ENCODE measurements at places on chromosomes 3 and 15. TPM values are rescaled to one million over a fixed set of nuclear protein-coding genes. Genes with fewer than 3 reads are reported as not detected.

GPR160 gene
- total RNA-seq, result 10.3 TPM

GCHFR gene
- total RNA-seq, result 28.1 TPM

SEMA6D gene
- total RNA-seq, result not detected

B3GALNT1 gene
- total RNA-seq, result 1.1 TPM

CACNA2D2 gene
- total RNA-seq, result 0.89 TPM

XIRP1 gene
- total RNA-seq, result 0.62 TPM

RGMA gene
- 0.47 TPM for total RNA-seq

SNRPN gene
- 66.1 TPM for total RNA-seq

SMAD3 gene
- 39.2 TPM for total RNA-seq

RAD51 gene
- 68.8 TPM for total RNA-seq

ZPLD1 gene
- total RNA-seq, result not detected

GPR62 gene
- total RNA-seq, result not detected

GOLGA6A gene
- 0.14 TPM for total RNA-seq

TPRG1 gene
- 1.0 TPM for total RNA-seq

CX3CR1 gene
- total RNA-seq, result not detected

ASB14 gene
- not detected for total RNA-seq

NPAP1 gene
- not detected for total RNA-seq

MUSTN1 gene
- 0.57 TPM for total RNA-seq

RLBP1 gene
- total RNA-seq, result not detected

LMAN1L gene
- not detected for total RNA-seq

CMTM7 gene
- 60.2 TPM for total RNA-seq

ACP3 gene
- not detected for total RNA-seq

CSTA gene
- not detected for total RNA-seq

SEMA3F gene
- total RNA-seq, result not detected

PIGB gene
- total RNA-seq, result 13.8 TPM

DNASE1L3 gene
- total RNA-seq, result not detected

OR5K4 gene
- not detected for total RNA-seq

PPP2R3A gene
- 0.17 TPM for total RNA-seq

TRIM42 gene
- total RNA-seq, result not detected

SLC4A7 gene
- total RNA-seq, result 39.0 TPM

SNTN gene
- not detected for total RNA-seq

USP3 gene
- 52.2 TPM for total RNA-seq

C2CD4B gene
- total RNA-seq, result not detected

BCL2A1 gene
- 79.1 TPM for total RNA-seq

SUCLG2 gene
- 85.3 TPM for total RNA-seq

PRICKLE2 gene
- total RNA-seq, result not detected

EDC3 gene
- total RNA-seq, result 37.8 TPM

IL16 gene
- 36.4 TPM for total RNA-seq

RETNLB gene
- not detected for total RNA-seq

SPINK8 gene
- total RNA-seq, result not detected

HPS3 gene
- total RNA-seq, result 13.5 TPM

CRYGS gene
- total RNA-seq, result 1.5 TPM

CFAP91 gene
- 0.26 TPM for total RNA-seq

GRAMD2A gene
- not detected for total RNA-seq

RTP1 gene
- total RNA-seq, result not detected

CCK gene
- total RNA-seq, result not detected

PCOLCE2 gene
- total RNA-seq, result 0.38 TPM

ADGRG7 gene
- total RNA-seq, result not detected

Measured in activated naive CD4-positive, alpha-beta T cell treated with anti-CD3 and anti-CD28 coated beads for 36 hours (primary cell).